Stimulated activated CD4-positive, alpha-beta T cell treated with anti-CD3 and anti-CD28 coated beads, Interleukin-1b, Interleukin-23, amount 100 ng/mL, for 48 hours (primary cell): ENCODE measurements at places on chromosomes 1 and 21.
A peak's percentile ranks its signal among the peaks of the same experiment; 100 is the strongest.

- peak; percentile 45 for DNase-seq
These were observed 61.4 kb upstream of the LRRN2 start for GRCh38 chr1:204746838-204747442.

DNA sequence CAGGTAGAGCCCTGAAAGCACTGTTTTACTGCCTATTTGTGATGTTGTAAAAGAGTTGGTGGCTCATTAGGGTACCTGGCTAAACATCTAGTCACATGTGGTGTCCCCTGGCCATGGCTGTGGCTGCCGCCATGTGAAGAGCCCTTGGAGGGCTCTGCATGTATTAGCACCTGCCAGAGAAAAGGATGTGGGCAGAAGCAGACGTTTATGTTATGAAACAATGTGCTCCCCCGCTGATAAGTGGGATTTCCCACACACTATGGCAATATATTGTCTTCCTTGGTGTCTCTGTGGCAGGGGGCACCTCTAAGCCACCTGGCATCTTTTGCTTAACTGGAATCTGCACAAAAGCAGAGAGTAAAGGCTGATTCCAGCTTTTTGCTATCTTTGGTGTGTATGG lies 9.6 kb downstream of the TENT5C start:
- DNase-seq = no peak

GRCh38 chr21:28822123-28822399 lies 170.6 kb downstream of the LTN1 start:
- DNase-seq = no peak

GRCh38 chr1:34060901-34061415 lies 104.1 kb downstream of the CSMD2 start:
- no peak for DNase-seq

DNA sequence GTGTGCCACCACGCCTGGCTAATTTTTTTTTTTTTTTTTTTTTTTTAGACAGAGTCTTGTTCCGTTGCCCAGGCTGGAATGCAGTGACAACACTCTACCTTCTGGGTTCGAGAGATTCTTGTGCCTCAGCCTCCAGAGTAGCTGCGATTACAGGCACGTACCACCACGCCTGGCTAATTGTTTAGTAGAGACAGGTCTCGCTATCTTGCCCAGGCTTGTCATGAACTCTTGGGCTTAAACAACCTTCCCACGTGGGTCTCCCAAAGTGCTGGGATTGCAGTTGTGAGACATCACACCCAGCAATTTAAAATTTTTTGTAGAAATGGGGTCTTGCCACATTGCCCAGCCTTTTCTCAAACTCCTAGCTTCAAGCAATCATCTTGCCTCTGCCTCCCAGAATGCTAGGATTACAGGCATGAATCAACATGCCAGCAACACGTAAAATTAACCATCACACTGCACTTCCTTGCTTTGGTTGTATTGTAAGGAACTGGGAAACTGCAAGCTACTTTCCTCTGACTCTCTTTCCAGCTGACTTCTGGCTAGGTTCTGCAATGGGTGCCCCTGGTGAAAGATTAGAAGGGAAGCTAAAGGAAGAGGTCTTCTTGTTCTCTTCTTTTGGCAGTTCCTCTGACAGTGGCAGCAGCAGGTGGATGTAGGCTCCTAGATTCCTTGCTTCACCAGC lies 13.9 kb upstream of the IL6R start:
- no peak for DNase-seq

DNA sequence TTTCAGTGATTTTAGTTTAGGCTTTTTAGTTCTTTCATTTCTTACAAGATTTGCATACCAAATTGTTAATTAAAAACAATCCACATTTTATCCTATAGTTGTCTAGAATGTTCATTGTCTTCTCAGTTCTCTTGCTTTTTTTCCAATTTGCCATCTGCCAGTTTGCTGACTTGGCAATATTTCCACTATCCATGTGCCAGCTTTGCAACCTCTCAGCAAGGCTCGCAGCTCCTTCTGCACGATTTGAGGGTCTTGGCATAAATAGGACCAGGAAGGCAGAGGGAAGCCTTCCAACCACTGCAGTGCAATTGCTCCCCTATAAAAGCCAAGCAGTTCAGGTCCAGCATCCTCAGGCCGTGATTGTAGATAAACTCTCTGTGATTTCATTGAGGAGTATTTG lies 306.8 kb upstream of the FMN2 start:
- no peak for DNase-seq

DNA sequence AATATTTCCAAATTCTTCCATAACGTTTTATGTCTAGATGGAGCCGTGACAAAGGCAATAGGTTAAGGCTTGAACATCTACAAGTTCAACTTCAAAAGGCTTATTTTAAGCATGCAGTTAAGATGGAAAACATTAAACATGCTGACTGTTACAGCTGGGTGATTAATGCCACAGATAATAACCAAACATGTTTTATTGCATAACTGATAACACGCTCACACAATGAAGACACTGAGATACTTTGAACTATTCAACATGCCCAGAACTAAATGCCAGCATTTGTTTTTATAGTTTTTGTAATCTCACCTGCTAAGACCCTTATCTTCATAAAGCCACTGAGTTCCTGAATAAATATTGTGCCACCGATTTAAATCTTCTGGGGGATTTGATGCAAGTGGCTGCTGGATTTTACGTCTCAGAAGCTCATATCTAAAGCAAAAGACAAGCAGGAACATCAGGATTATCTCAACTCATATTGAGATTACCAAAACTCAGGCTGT lies 310.4 kb downstream of the KCTD3 start:
- no peak for DNase-seq
